ENCODE measurements at places on chromosomes 2 and 18.

DNA sequence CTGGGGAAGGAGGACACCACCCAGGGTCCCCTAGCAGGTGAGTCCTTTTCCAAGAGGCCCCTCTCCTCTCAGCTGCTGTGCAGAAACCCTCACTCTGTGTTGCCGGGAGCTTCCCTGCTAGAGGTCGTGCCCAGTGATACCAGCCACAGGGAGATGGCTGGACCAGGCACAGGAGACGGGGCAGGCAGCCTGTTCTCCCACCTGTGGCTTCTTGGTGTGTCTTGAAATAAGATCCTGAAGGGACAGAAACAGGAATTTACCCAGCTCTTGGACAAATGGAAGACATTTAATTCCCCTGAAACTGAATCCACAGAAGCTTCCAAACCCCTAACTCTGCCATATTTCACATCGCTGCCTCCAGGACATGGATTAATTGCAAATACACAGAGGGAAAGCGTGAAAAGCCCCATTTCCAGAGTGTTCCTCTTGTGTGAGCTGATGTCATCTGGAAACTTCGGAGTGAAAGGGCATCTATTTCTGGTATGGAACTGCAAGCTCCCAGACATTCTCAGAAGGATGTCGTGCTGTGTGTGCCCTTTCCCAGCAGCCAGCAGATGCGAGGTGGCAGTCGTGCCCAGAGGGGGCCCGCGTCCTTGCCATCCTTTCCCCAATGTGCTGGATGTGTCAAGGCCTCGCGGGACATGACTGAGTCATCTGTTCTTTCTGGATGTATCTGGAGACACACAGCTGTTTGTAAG, 177.7 kb downstream of the SEPTIN10 start:
- DNase-seq = peak; percentile 80

DNA sequence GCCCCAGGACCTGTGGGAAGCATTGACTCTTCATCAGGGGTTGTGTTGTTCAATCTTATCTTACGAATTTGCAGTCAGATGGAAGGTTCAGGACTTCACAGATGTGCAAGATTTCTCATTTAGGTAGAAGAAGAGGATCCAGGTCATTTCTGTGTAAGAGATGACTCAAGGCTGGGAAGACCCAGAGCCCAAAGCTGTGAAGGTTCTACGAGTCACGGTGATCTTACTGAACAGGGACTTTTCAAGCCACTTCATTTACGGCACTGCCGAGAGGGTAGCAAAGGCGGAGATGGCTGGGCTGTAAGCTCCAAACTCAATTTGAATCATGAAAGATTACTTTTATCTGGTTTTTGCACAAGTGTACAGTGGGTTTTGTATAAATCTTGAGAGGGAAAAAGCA, 228.0 kb upstream of the MEX3C start:
- DNase-seq = no peak

DNA sequence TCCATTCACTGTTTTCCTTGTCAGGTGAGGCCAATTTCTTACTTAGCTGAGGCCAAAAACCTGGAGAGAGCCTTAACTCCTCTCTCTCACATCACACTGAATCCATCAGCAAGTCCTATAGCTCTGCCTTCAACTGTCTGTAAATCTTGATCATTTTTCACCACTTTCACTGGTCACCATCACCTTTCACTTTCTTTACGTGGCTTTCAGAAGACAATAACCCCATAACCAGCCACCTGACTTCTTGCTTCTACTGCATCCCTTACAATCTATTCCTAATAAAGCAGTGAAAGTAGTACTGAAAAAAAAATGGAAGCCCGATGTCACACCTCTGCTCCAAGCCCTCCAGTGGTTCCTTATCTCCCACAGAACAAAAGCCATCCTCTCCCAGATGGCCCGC, 7.7 kb downstream of the LOXL3 start:
- no peak for DNase-seq

DNA sequence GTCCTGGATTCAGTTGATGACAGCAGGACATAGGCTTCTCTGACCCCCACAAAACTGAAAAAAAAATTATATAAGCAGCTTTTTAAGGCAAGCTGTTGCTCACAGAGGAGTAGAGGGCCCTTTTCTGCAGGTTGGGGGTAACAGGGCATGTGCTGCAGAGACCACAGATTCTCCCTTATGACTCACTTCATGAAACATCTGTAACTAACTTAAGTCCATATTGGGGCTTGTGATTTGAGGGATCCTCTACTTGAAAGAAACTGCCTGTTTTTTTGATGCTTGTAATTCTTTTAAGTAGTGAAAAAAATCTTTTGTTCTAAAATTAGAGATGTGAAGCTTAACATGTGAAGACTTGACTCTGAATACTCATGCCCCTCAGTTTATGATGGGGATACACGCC, 33.4 kb downstream of the XRCC5 start:
- no peak for DNase-seq

- no peak for DNase-seq
Measured at GRCh38 chr2:236601316-236602202, 31.9 kb downstream of the ACKR3 start.

- no peak for DNase-seq
Measured at GRCh38 chr2:201827621-201828020, 21.3 kb downstream of the CDK15 start.

DNA sequence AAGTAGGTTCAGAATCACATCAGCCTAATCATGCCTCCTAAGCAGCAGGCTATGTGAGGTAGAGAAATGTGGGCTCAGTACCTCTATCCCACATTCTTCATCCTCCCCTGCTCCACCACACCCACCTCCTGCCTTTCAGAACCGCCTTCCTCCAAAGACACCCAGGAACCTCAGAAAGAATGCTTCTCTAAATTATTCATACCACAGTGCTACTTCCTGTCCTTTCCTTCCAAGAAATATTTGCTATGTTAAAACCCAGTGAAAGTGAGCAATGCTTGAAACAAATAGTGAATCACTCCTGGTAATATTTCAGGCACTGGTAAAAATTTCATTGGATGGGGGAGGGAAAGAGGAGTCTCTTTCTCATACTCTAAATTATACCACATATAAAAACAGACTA, 24.0 kb upstream of the CREB1 start:
- no peak for DNase-seq

- DNase-seq = no peak
Measured at GRCh38 chr18:31064130-31064529, 21.6 kb upstream of the DSC3 start.

- no peak for DNase-seq
Measured at GRCh38 chr18:36772241-36772723, 56.5 kb downstream of the TPGS2 start.

DNA sequence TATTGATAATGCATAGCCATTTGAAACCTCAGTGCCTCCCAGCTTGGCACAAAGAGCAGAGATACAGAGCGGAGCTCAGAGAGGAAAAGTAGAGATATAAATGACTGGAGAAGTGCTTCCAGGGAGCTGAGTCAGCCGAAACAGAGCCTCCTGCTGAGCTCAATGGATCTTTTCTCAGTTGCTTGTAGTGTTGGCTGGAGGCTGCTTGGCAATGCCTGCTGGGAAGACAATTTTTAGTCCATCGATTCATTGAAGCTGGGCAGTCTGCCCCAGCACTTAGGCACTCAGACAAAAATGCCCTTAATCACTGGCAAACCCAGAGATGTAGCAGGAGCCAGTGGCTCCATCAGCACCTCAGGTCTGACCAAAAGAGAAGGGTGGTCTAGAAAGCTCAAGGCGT, 81.3 kb upstream of the SETBP1 start:
- no peak for DNase-seq

- peak; percentile 25 for DNase-seq
Measured at GRCh38 chr2:47323009-47323821, 79.7 kb upstream of the MSH2 start.

DNA sequence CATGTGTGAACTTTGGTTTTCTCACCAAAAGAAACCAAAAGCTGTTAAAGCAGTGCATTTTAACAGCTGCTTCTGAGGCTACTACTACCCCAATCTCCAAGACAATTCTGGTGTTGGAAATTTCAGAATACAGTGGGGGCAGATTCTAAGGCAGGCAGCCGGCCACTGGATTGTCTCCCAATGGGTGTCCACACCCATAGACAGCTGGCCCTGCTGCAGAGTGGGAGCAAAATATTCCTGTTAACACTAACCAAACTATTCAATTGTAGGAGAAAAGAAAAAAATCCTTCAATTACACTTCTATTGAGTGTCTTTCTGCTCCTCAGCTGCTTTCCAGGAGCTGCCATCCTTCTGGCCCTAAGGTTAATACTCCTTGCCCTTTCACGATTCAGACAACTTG, 223.7 kb downstream of the ALK start:
- no peak for DNase-seq

- DNase-seq = no peak
Measured at GRCh38 chr18:25456334-25457010, 104.5 kb upstream of the ZNF521 start.

DNA sequence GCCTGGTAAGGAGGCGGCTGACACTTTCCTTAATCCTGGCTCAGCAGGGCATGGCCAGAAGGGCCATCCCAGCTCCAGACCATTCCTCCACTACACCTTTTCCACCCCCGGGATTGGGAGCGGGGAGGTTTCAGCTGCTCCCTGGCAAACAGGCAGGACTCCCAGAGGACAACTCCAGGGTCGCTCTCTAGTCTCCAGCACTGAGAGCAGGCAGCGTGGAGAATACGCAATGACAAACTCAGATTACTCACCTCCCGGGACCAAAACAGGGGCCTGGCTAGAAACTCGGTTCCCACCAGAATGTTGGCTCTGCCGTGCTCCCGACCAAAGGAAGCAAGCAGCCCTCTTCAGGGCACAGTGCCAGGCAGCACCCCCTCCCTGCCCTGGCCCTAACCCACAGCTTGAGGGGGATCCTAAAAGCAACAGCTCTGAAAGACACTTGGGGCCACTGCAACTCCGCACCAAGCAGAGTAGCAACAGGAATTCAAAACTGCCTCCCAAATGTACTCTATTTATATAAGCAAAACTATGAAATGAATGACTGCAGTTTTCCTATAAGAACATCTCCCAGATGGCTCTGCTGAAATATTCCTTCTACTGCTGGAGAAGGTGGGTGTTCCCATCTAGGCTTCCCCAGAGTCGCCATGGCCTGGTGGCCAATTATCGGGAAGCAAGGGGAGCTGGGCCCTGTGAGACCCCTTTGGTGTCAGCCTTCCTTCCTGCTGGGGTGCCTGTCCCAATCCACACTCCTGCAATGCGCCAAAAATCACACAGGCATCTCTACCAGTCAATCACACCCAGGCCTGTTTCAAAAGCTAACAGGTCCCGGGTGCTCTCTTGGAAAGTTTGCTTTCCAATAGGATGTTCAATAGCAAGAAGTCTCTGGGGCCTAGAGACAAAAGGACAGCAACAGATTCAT, 61.2 kb upstream of the POMC start:
- no peak for DNase-seq

GRCh38 chr2:74877781-74878433, 44.0 kb downstream of the HK2 start:
- no peak for DNase-seq

- no peak for DNase-seq
Measured at GRCh38 chr2:201913201-201913600, 106.9 kb downstream of the CDK15 start.

- no peak for DNase-seq
Measured at GRCh38 chr2:86751778-86752177, 31.7 kb downstream of the RMND5A start.

GRCh38 chr18:7683753-7684152, 116.6 kb downstream of the PTPRM start:
- DNase-seq = no peak

GRCh38 chr2:148552675-148553331, 91.7 kb upstream of the EPC2 start:
- DNase-seq = no peak

DNA sequence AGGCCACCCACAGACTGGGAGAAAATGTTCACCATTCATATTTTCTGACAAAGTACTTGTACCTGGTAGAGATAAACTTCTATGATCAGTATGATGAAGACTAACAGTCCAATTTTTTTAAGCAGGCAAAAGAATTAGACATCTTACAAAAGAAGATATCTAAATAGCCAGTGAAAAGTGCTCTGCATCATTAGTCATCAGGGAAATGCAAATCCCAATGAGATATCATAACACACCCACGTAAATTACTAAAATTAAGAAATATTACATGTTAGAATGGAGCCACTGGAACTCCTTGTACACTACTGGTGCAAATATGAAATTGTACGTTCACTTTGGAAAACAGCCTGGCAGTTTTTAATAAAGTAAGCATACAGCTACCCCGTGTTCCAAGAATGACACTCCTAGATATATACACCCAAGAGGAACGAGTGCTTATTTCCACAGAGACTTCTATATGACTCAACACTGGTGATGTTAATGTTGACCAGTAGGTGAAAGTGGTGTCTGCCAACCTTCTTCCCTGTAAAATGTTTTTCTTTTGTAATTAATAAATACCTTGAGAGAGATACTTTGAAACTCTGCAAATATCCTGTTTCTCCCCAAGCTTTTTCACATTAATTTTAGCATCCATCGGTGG, 80.3 kb downstream of the NPAS2 start:
- no peak for DNase-seq

GRCh38 chr2:210203558-210203957, 21.7 kb downstream of the ACADL start:
- DNase-seq = no peak

DNA sequence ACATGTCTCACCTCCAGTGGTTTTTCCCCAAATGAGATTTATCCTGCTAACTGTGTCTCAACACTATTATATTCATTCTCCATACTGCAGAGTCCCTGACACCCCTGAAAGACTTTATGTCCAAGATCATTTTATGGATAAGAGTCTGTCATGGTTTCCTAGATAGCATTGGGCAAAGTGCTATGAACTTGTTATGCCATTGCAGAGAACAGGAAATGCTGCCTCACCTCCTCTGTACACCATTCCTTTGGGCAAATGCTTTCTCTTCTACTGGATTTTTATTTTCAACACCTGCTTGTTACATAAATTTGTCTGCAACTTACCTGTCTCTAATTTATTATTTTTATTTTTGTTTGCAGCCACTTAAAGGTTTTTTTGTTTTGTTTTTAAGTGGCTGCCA, 652.5 kb upstream of the FAM98A start:
- no peak for DNase-seq

DNA sequence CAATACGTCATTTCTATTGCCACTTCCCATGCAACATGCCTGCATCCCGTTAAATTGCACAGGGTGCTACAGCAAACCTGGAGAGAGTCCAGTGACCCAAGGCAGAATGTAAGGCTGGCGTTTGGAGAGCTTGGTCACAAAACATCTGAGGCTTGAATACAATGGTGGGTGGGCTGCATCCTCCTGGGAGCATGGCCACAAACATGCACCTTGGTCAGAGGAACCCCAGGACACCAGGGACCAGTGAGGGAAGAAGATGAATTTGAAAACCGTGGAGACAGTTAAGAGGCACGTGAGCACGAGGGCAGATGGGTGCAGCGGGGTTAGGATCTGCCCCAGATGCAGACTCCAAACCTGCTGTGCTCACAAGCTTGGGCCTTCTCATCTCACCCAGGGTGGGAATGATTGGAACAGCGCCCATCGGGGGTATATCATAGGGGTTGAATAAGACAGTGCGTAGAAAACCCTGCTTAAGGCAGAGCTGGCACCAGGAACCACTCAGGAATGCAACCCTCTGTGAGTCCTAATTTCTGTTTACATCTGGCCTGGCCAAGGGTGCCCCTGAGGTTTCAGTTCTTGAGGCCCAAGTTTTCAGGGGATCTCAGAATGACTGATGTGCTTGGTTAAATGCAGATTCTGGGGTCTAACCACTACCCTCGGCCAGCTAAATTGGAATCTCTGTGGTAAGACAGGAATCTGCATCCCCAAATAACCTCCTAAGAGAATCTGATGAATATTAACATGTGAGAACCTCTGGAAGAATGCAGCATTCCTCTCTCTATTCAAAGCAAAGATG, 97.2 kb downstream of the ARL4C start:
- DNase-seq = no peak

Data from thoracic aorta (tissue), 2 donors.